ENCODE measurements at places on chromosomes 12 and 14. TPM values are rescaled to one million over a fixed set of nuclear protein-coding genes. Genes with fewer than 3 reads are reported as not detected.

The FAIM2 gene
- total RNA-seq = not detected

The MMP19 gene
- 0.51 TPM for total RNA-seq

The KLRC3 gene
- total RNA-seq = not detected

The BCL11B gene
- total RNA-seq = under 0.01 TPM

The CCDC177 gene
- total RNA-seq = not detected

The TSHR gene
- total RNA-seq = not detected

The LTA4H gene
- 52.5 TPM for total RNA-seq

The GALNT6 gene
- 22.1 TPM for total RNA-seq

The ACSM4 gene
- total RNA-seq = not detected

The KRT3 gene
- not detected for total RNA-seq

The CLEC1A gene
- 12.1 TPM for total RNA-seq

The AQP5 gene
- total RNA-seq = under 0.01 TPM

The GARIN6 gene
- not detected for total RNA-seq
